Purkinje cell (primary cell): ENCODE measurements at places on chromosomes 2 and 18. TPM values are rescaled to one million over a fixed set of nuclear protein-coding genes. Genes with fewer than 3 reads are reported as not detected.

Gene DPP10
- polyA plus RNA-seq = 196 and 219 TPM in 2 replicates

Gene ERMN
- polyA plus RNA-seq = 3.6 and 18.7 TPM in 2 replicates

Gene LBX2
- polyA plus RNA-seq = not detected in 2 replicates

Gene DAPL1
- polyA plus RNA-seq = 7.3 TPM in 1 of 2 replicates, not detected in the other

Gene SH3RF3
- 0.19 TPM in 1 of 2 replicates, not detected in the other for polyA plus RNA-seq

Gene PLCD4
- 12.3 and 13.9 TPM in 2 replicates for polyA plus RNA-seq

Gene SRBD1
- polyA plus RNA-seq = 6.4 and 8.5 TPM in 2 replicates

Gene MAP3K20
- polyA plus RNA-seq = 12.2 and 12.7 TPM in 2 replicates

Gene CNTNAP5
- polyA plus RNA-seq = 36.3 and 40.2 TPM in 2 replicates

Gene COL6A3
- polyA plus RNA-seq = 0.03 TPM in 1 of 2 replicates, not detected in the other

Gene CHRNG
- polyA plus RNA-seq = not detected in 2 replicates

Gene SCN1A
- polyA plus RNA-seq = 76.2 and 109 TPM in 2 replicates
